ENCODE measurements at places on chromosomes 11 and 22. TPM values are rescaled to one million over a fixed set of nuclear protein-coding genes. Genes with fewer than 3 reads are reported as not detected.

- DNase-seq, result no peak
These were observed 175.8 kb downstream of the MPPED1 start for GRCh38 chr22:43587574-43587973.

DNA sequence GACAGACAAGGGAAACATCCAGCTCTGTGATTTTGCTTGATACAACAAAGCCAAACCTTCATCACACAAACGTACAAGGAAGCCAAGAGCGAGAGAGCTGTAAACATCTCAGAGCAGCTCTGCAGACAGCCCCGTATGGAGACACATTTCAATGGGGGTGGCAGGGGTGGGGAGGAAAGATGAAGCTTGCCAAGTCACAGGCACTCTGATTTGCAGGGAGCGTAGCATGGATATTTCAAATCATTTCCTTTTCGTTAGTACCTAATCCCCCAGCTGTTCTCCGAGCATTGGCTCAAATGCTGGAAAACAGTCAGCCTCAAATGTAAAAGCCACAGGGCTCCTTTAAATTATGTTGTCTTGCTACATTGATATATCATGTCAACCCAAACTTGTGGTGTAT is 458.9 kb upstream of the CADM1 start:
- peak; percentile 96 for DNase-seq

- no peak for DNase-seq
These were observed 107.6 kb downstream of the ABTB2 start for GRCh38 chr11:34250211-34250610.

Gene APOBEC3G
- 4.2 TPM for total RNA-seq

Gene GAB4
- not detected for total RNA-seq

DNA sequence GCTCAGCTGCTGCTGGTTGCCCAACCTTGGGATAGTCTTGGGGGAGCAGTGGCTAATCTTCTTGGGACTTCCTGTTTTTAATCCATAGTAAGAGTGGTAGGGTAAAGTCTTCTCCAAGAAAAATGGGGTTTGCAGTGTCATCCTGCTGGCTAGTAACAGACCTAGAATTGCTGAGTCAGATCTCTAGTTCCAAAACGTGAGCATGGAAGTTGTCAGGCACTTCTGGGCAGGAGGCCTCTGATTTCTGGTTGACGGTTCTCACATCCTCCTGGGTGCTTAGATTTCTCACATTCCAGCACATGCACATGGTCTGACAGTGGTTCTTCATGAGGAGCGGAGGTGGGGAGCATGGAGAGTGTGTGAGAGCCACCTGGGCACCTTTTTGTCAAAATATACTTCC is 410.0 kb downstream of the OPCML start:
- no peak for DNase-seq

- no peak for DNase-seq
These were observed 33.3 kb downstream of the KCNC1 start for GRCh38 chr11:17767914-17768313.
